OCI-LY7 (cell line): ENCODE measurements at places on chromosomes 2 and 18.

GRCh38 chr2:60252581-60253150, 300.8 kb downstream of the BCL11A start:
- DNase-seq: no peak

DNA sequence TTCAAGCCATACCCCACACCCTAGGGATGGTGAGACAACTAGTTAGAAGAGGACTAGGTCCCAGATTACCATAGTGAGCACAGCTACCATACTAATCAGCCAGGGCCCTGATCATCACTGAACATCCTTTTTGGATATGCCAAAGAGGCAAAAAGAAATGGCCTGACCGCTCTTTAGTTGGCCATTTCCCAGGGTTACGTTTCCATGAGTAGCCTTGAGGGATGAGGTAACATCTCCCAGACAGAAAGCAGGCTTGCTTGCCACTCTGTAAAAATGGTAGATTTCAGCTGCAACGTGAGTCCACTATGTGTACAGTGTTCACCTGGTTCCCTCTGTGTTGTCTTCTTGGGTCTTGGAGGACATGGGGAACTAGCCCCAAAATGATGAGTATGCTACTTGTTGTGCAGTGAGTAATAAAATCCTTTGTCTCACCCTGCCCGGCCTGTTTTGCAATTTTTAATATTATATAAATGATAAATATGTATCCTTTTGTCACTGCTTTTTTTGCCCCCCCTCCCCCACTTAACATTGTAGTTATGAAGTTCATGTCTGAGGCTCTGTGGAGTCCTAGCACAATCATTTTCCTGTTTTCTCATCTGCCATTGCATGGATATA, 8.9 kb upstream of the GALM start:
- DNase-seq: no peak

- DNase-seq: no peak
These were observed 99.0 kb downstream of the MGAT5 start for GRCh38 chr2:134352844-134353243.

DNA sequence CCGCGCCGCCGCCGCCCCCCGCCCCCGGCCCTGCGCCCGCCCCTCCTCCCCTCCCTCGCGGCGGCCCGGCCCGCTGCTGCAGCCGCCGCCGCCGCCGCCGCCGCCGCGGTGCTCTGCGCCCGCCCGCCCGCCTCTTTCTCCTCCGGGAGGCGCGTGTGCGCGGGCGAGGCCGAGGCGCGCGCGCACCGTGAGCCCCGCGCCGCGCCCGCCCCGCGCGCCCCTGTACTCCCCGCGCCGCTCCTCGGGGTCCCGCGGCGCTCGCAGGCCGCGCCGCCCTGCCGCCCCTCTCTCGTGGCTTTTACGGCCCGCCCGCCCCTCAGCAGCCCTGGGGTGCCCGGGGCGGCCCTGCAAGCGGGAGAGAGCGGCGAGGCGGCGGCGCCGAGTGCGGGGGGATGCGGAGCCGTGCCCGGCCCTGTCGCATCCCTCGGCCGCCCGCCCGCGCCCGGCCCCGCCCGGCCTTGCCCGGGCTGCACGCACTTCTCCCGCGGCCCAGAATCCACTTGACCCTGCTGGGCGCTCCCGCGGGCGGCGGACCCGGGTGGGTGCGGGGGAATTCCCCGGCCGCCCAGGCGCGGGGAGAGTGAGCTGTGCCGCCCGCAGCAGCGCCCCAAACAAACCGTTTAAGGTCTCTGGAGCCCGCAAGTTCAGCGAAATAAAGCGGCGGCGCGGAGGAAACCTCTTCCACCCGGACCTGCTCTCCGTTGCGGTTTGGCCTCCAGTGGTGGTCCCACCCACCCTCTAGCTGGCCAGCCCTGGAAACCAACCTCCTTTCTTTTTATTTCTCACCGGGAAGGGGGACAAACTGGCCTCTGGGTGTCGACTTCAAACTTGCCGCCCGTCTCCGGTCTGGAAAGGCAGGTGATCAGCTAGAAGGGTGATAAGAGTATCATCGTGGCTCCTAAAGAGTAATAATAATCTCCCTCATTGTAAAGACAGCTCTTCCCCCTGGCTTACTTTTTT, 37.4 kb downstream of the AFF3 start:
- DNase-seq: peak; percentile 20

DNA sequence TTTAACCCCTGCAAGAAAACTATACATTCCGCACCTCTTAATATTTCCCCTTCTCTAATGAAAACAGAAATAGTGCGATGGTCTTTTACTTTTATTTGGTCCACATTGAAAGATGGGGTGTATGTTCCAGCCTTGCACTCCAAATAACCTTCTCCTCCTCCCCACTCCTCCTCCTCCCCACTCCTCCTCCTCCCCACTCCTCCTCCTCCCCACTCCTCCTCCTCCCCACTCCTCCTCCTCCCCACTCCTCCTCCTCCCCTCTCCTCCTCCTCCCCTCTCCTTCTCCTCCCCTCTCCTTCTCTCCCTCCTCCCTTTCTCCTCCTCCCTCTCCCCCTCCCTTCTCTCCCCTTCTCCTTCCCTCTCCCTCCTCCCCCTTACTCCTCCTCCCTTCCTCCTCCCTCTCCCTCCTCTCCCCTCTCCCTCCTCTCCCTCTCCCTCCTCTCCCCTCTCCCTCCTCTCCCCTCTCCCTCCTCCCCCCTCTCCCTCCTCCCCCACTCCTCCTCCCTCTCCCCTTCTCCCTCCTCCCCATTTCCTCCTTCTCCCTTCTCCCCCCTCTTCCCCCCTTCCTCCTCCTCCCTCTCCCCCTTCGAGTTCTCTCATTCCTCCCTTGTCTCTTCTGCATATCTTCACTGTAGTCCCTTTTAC, 70.4 kb downstream of the ZNF532 start:
- DNase-seq: no peak

- no peak for DNase-seq
These were observed 175.7 kb downstream of the FAM210A start for GRCh38 chr18:13550418-13551304.

DNA sequence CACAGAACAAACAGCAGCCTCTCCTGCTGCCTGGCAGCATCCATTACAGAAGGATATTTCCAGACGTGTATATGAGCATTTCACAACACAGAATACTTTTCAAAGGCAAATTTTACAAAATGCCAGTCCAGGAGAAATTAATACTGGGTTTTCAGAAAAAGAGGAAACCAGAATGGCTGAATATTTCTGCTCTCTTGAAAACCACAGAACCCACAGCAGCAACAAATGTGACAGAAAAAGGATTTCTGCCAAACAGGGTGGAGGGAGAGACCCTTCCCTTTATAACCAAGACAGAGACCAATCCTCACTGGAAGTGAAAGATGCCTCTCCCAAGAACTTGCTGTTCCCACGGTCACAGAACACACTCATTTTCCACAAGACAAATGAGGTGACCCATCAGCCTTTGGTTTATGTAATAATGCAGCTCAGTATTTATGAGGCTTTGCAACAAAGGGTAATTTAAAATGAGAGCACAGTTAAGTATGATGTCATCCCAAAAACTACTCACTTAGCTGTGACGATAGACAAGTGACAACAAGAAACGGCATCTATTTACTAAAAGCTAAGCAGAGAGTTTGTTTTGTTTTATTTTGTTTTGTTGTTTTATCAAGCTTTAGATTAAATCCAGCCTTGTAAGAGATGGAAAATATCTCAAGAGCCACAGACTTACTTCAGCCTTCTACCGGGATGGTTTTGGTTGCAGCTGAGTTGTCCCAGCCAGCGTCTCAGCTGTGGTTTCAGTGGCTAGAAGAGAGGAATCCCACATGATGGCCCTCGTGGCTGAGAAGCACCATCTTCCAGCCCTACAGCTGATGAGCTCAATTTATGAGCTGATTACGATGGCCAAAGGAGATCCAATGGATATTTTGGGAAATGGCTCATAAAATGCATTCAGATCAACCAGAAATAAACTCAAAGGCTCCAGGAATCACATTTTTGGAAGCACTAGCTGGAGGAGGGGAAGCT, 249.3 kb upstream of the AGAP1 start:
- DNase-seq: no peak

DNA sequence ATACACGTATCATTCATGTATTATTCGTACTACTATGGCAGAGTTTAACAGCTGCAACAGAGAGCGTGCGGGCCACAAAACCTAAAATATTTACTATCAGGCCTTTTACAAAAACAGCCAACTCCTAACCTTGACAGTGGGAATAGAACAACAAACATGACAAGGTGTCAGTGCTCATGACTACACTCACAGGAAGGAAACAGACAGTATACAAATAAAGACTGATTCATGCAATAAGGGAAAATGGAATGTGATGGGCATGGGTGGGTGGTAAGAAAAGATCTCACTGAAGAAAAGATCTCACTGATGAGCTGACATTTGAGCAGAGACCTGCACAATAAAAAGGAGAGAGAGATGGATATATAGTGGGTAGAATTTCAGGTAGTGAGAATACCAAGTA, 347.8 kb downstream of the ALK start:
- DNase-seq: no peak

GRCh38 chr18:23062011-23062410, 73.3 kb upstream of the CABLES1 start:
- no peak for DNase-seq

GRCh38 chr2:186100636-186101035, 362.0 kb downstream of the FSIP2 start:
- DNase-seq: no peak

DNA sequence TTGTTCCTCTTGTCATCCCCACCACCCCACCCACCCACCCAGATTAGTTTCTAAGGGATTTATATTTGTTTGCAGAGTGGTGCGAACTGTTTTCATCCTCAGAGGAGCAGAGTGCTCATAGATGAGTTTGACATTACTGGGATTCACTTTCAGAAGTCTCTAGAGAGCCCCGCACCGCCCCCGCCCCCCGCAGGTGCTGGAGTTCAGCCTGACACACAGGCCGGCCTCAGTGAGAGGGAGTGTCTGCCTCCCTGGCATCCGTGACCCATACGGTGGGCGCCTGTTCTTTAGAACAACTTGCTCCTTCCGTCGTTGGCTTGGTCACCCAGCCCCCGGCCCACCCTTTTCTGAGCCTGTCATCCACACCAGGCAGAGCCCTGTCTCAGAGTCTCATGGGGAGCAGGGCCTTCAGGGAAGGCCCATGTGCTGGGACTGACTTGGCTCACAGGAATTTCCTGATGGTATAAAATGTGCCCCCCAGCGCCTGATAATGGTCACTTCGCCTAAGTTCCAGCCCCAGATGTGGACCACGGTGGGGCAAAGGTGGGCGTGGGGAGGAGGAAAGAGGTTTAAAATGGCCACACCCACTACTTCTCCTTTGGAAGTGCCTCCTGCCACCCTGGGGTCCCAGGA, 44.3 kb downstream of the HPCAL1 start:
- no peak for DNase-seq

DNA sequence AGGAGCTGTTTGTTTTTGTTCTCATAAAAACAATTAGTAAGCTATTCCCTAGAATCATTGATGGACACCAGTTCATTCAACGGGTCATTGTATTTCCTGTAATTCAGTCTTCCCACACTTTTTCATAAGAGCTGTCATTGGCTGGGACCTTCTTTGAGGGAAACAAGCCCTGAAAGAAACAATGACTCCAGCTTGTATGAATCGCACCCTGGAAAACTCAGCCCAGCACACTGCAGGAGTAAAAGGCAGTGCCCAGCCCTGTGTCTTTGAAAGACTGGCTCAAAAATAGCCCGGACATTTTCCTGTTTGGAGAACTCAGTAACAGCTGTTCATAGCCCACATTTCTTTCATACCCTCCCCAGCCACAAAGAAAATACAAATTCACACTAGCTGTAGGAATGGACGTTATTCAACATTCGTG, 81.5 kb downstream of the NCKAP5 start:
- no peak for DNase-seq

DNA sequence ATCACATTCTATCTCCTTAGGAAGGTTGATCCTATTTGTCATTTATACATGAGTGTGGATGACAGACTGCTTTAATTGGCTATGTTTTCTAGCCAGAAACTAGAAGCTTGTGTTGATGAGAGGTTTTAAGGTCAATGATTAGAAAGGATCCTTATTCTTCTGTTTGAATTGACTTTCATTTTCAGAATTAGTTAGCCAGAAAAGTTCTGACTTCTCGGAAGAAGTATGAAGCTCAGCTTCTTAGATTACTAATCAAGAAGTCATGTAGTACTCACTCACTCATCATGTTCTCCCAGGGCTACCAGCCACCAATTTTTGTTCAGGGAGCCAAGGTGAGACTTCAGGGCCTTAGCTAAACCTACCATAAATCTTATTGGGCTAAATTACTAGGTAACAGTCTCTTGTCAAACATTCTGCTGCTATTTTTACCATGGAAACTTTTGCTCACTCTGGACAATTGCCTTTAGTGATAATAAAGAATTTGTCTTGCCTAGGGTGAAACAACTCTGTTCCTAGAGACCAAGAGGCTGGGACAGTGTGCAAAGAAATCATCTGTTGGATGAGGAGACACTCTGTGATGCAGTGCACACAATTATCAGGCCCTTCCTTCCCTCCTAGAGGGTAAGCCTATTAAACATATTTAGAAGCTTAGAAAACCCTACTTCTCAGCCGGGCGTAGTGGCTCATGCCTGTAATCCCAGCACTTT, 111.6 kb upstream of the DNMT3A start:
- no peak for DNase-seq

- DNase-seq: no peak
These were observed 42.0 kb upstream of the LTBP1 start for GRCh38 chr2:32904751-32905150.

DNA sequence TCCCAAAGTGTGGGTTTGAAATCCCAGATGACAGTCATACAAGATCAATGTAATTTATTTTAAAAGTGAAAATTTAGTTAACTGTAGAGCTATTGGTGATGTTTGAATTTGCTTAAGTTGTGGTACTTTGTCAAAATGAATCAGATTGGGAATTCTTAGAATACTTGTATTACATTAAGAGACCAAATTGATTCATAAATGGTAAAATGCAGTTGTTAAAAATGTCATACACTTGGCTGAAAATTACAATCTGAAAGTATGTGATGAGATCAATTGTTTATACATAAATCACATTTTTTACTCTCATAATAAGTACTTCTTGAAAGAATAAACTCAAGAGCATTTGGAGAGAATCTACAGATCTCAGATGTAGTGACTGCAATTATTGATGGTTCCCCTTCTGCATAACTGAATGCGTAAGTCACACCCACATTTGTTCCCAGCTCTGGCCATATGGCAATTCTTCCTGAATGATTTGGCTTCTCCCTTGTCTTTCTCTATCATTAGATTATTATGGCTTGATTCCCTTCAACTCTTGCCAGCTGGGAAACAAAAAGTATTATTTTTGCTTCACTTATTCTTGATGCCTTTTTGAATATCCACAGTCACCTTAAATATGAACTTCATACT, 558.5 kb downstream of the CPS1 start:
- no peak for DNase-seq

GRCh38 chr2:209473930-209474419, 50.1 kb downstream of the MAP2 start:
- no peak for DNase-seq

- DNase-seq: no peak
These were observed 87.5 kb downstream of the TFCP2L1 start for GRCh38 chr2:121197369-121198091.

DNA sequence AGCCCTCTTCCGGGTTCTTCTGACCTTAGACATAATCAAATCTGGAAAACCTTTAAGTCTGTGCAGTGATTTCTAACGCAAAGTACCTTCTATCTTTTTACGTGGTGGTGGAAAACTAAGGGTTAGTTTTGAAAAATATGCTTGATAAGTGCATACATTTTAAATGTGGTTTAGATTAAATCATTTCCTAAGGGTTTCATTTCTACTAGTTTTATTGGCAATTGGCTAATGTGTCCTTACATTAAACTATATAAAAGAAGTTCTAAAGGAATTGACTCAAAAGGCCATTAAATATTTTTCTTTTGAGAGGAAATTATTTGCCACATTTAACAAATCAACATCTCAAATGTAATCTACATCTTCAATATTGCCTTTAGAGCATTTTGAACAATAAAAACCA, 268.3 kb upstream of the THUMPD2 start:
- no peak for DNase-seq
